Fibroblast of skin of scalp (primary cell): ENCODE measurements at places on chromosomes 3 and 15.

DNA sequence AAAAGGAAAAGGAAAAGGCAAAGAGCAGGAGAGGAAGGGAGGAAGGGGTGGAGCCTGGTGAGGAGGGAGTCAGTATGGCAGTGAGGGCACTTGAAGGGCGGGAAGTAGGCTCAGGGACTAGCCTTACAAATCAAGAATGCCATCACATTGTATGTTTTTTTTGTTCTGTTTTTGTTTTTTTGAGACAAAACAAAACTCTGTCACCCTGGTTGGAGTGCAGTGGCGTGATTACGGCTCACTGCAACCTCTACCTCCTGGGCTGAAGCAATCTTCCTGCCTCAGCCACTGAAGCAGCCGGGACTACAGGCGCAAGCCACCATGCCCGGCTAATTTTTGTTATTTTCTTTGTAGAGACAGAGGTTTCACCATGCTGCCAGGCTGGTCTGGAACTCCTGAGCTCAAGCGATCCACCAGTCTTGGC lies 10.5 kb upstream of the PIK3CB start:
- no peak for DNase-seq

DNA sequence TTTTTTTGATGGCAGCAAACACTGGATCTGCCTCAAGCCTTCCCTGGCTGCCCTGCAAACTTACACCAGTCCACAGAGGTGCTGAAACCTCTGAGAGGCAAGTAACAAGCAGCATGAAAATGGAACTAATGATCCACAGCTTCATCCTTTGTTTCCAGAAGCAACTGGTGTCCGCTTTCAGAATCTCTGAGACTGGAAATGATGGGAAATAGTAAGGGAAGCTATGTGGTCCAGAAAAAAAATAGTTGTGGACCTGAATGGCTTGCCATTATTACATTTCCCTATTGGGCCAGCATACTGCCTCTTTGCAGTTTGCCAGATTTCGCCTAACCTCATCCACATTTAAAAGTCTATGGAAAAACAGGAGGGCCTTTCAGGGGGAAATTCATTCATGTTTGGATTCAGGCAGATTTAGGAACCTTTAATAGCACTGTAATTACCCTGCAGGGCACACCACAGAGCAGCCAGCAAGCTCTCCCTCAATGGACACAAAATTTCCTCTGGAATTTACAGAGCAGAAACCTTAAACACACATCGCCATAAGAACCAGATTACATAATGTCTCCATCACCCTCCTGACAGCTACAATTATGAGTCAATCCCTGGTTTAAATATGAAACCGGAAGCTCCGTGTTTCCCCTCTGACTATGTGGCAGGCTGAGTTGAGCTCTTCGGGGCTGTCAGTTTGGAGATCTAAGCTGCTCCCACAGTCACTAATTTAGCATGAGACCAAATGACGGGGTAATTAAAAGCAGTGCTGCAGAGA lies 134.4 kb downstream of the TMCO5A start:
- DNase-seq = peak; percentile 87

- no peak for DNase-seq
Measured at GRCh38 chr3:69936266-69936665, 63.3 kb upstream of the SAMMSON start.

DNA sequence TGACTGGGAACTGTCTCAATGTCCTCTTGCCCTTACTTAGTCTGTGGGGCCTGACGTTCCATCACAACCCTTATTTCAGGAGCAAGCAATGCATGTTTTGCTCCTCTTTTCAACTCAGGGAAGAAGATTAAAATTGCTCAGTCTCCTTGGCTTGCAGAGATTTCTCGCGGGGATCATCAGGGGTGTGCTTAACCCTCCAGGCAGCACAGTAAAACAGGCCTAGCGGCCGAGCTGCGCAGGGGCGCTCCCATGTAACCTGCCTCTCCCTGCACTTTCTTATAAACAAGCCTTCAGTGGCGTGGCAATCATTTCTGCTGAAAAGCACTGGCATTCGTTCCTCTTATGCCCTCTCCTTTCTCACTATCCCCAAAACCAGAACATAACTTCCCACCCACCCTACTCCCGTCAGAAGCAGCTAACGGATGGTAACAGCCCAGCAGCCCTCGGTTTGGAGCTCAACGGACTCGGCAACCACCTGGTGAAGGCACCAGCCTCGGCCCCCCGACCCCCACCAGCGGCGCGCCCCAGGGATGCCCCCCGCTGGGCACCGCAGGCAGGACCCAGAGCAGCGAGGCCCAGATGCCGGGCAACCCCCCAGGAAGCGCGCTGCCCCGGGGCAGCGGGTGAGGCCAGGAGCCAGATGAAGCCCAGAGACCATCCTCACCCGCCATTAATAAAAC lies 1.1 kb downstream of the MCF2L2 start:
- no peak for DNase-seq

DNA sequence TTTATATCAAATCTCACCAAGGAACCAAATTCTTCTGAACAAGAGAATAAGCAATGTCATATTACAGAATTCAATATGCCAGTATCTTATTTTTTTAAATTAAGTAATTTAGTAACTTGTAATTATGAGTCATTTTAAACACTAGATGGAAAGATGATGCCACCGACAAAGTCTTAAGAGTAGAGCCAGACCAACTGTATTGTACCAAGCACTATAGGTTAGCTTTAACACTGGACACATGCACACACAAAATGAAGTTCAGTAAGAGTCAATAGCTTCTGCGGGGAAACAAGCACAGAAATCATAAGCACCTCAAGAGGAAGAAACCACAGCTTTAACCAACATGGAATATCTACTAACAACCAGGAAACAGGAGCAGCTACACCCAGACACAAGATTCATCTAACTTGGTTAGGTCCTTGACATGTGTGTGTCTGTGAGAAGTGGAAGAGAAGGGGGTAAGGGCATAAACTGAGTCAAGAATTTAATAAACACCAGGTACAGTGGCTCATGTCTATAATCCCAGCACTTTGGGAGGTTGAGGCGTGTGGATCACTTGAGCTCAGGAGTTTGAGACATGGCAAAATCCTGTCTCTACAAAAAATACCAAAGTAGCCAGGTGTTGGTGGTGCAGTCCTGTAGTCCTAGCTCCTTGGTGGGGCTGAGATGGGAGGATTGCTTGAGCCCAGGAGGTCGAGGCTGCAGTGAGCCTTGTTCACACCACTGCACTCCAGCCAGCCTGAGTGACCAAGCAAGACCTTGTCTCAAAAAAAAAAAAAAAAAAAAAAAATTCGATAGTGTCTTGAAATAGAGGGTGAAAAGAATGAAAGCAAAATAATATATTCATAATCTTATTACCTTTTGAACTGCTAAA lies 28.9 kb downstream of the DENND4A start:
- DNase-seq = no peak

GRCh38 chr3:153829606-153830170 lies 291.5 kb upstream of the ARHGEF26 start:
- DNase-seq = peak; percentile 1

- no peak for DNase-seq
Measured at GRCh38 chr3:42510325-42510724, 7.9 kb downstream of the VIPR1 start.

DNA sequence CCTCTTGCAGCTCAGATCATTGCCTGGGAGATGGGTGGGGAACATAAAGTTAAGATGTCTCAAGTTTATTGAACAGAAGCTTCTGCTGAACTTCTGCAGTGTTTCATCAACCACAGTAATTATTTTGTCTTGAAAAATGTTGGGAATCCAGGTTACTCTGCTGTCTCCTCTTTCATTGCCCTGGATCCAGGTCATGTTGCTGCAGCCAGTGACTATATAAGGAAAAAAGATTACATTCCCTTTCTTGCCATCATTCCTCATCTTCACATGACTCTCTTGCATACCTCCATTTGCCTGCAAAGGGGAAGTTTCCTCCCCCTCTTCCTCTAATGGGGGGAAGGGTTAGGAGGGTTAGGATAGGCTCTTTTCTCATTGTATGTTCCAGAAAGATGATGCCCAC lies 15.1 kb downstream of the GMNC start:
- no peak for DNase-seq

DNA sequence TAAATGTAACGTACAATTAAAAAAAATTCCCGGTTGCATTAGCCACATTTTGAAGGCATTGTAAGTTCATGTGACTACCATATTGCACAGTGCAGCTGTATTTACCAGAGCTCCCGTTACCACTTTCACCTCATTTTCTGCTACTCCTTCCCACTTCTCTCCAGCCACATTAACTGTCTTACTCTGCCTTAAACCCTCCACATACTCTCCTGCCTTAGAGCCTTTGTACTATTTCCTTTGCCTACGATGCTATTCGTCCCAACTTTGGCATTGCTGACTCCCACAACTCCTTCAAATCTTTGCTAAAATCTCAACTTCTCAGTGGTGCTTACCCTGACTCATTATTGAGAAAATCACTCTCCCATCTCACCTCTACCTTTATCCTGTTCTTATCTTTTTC lies 115.2 kb downstream of the CADM2 start:
- DNase-seq = no peak
